ENCODE measurements at places on chromosomes 2 and 18.

DNA sequence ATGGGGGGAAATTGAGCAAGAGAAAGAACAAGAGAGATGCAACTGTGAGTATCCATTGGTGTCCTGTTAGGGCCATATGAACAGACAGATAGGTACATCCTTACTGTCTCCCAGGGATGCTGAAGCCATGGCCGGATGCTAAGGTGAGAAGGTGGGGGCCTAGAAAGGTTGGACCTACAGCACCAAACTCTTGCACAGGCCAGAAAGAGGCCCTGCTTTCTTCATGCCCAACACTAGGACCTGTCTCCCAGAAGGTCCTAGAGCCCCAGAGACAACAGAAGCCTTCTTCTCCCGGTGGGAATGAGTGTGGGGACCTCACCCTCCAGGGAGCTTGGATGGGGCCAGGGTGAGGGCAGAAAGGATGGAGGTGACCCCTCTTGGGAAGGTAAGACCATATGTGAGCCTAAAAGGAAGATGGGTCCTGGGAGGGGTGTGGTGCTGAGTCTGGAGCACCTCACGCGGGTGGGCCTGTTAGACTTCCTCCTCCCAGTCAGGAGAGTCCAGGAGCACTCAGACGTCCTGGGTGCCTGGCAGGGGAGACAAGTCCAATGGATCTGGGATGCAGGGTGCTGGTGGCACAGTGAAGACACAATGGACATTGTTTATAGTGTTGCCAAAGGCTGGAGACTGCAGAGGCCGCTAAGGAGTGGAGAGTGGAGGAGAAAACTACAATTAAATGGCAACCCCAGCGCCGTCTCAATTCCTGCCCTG lies 265.3 kb downstream of the CYP26B1 start:
- no peak overlapping the region for H3K4me3 ChIP-seq
- no peaks in the 10 kb centered on the region for H3K4me1 ChIP-seq
- no peak overlapping the region for H3K27ac ChIP-seq

DNA sequence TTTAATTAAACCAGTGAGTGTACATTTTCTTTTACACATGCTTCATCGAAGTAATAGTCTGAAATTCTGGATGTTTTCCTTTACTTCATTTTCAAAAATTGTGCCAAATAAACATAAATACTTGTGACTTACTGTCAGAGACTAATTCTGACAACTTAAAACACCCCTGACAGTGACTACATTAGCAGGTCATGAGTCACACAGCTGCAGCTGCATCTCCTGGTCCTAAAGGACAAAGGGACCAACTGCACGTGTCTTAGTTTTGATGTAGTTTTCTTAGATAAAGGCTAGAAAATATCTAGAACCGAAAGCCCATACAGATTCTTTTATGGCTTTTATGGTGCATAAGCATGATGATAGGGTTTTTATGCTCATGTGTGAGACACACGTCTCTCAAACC lies 29.6 kb upstream of the DSC3 start:
- no peak overlapping the region for H3K27ac ChIP-seq
- DNase-seq, result no peak
- H3K4me3 ChIP-seq, result no peak overlapping the region
- H3K36me3 ChIP-seq, result peaks cover 12% of the 10 kb centered on the region

DNA sequence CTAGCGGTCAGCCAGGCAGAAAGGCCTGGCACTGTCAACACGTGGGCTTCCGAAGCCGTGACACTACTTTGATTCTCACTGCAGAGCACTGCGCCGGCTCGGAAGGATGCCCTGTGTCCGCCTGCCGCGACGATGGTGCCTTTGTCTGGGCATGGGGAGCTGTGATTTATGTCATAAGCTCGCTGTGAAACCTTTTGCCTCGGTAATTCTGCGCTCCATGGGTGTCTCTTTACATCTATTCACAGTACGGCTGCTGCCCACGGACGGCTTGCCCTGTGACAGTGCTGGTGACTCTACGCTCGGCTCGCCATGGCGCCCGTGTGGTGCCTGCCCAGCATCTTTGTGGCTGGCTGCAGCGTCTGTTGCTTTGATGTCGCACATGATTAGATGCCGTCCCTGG lies 43.1 kb upstream of the GBX2 start:
- no peaks in the 10 kb centered on the region for H3K27me3 ChIP-seq
- H3K36me3 ChIP-seq, result no peaks in the 10 kb centered on the region

DNA sequence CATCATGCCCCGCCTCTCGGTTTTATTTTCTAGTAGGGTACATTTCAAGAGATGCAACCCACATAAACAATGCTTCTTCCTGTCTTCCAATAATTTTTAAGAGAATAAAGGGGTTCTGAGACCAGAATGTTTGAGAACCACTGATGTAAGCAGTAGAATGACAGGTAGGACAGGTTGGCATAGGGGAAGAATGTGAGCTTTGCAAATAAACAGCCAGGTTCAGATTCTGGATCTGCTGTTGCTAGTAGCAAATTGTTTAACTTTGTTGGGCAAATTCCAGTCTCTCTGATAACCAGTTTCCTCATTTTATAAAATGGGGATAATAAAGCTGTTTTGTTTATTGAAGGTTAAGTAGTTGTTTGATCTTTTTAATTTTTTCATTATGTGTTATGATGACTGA lies 32.8 kb downstream of the SOCS6 start:
- H3K27me3 ChIP-seq, result no peaks in the 10 kb centered on the region
- H3K4me3 ChIP-seq, result no peak overlapping the region
- H3K27ac ChIP-seq, result no peak overlapping the region
- no peaks in the 10 kb centered on the region for H3K4me1 ChIP-seq

DNA sequence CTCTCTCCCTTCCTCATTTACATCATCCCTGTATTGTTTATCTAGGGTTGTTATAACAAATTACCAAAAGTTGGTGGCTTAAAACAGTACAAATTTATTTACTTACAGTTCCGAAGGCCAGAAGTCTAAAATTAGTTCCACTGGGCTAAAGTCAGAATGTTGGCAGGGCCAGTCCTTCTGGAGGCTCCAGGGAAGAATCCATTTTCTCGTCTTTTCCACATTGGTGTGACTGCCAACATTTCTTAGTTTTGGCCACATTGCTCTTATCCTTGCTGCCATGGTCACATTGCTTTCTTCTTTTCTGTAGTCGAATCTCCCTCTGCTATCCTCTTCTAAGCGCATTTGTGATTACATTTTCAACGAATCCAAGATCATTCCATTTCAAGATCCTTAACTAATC lies 34.7 kb downstream of the ICOS start:
- no peak for DNase-seq
- H3K27ac ChIP-seq, result no peak overlapping the region
- H3K4me3 ChIP-seq, result no peak overlapping the region

- no peak overlapping the region for H3K27ac ChIP-seq
- H3K36me3 ChIP-seq, result no peaks in the 10 kb centered on the region
- no peak overlapping the region for H3K4me3 ChIP-seq
- H3K27me3 ChIP-seq, result no peaks in the 10 kb centered on the region
Measured at GRCh38 chr18:59026831-59027410, 112.8 kb upstream of the SEC11C start.

- no peaks in the 10 kb centered on the region for H3K27me3 ChIP-seq
- H3K27ac ChIP-seq, result no peak overlapping the region
- H3K4me3 ChIP-seq, result no peak overlapping the region
- no peak for DNase-seq
- H3K36me3 ChIP-seq, result peaks cover 89% of the 10 kb centered on the region
- H3K4me1 ChIP-seq, result no peaks in the 10 kb centered on the region
Measured at GRCh38 chr2:10790228-10790973, 22.2 kb downstream of the PDIA6 start.

GRCh38 chr18:35407871-35408481 lies 30.8 kb upstream of the ZNF396 start:
- no peak overlapping the region for H3K27ac ChIP-seq
- H3K27me3 ChIP-seq, result no peaks in the 10 kb centered on the region
- no peaks in the 10 kb centered on the region for H3K4me1 ChIP-seq
- H3K36me3 ChIP-seq, result no peaks in the 10 kb centered on the region

DNA sequence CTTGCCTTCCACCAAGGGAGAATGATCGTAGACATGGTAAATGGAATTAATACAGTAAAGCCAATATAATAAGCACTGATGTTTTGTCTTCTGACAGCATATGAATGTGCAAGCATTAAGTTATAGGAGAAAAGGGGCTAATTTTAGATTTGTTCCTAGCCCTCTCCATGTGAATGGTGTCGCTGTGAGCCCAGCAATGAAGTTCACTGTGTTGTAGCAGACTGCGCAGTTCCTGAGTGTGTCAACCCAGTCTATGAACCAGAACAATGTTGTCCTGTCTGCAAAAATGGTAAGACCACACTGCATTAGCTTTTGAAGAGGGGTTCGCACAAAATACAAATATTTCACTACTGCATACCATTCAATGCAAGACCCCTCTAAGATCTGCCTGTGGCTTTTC lies 25.6 kb downstream of the VWC2L start:
- no peak for DNase-seq
- H3K4me3 ChIP-seq, result no peak overlapping the region
- no peak overlapping the region for H3K27ac ChIP-seq
- H3K36me3 ChIP-seq, result no peaks in the 10 kb centered on the region
- H3K4me1 ChIP-seq, result no peaks in the 10 kb centered on the region

DNA sequence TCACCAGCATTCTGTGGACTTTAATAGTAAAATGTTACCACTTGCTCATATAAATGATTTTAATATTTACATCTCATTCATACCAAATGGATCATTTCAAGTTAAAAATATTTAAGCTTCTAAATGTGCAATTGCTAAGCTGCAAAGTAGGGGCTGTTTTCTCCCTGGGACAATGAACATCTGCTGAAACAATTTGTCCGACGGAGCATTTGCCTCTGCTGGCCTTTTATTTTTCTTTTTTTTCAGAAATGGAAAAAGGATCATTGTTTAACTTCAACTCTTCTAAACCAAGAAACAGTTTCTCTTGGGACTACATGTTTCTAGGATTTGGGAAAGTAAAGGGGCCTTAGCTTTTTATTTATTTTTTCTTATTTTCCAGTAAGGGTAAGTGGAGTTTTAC lies 43.8 kb upstream of the ITPRID2 start:
- no peaks in the 10 kb centered on the region for H3K36me3 ChIP-seq
- peaks cover 28% of the 10 kb centered on the region for H3K4me1 ChIP-seq
- no peak for DNase-seq
- no peak overlapping the region for H3K4me3 ChIP-seq

GRCh38 chr2:134703426-134703825 lies 15.4 kb downstream of the TMEM163 start:
- no peak overlapping the region for H3K4me3 ChIP-seq
- H3K27ac ChIP-seq, result no peak overlapping the region
- H3K27me3 ChIP-seq, result no peaks in the 10 kb centered on the region
- peaks cover 10% of the 10 kb centered on the region for H3K4me1 ChIP-seq

DNA sequence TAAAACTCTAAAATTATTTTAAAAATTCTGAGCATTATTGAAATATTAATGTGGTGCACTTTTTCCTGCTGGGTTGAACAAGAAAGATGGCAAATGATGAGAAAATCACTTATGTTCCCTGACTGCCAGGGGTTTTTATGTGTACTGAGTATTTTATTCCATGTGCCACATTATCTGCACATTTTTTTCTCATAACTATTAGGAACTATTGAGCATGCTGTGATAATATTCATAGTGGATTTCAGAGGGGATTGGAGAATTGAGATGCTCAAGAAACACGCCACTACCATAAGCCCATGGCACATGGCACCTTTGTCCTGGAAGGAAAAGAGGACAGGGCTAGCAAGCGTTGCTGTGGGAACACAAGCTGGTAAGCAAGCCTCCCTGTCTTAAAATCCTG lies 478.5 kb upstream of the GYPC start:
- no peak overlapping the region for H3K27ac ChIP-seq
- no peaks in the 10 kb centered on the region for H3K4me1 ChIP-seq
- no peaks in the 10 kb centered on the region for H3K36me3 ChIP-seq
- no peaks in the 10 kb centered on the region for H3K27me3 ChIP-seq

DNA sequence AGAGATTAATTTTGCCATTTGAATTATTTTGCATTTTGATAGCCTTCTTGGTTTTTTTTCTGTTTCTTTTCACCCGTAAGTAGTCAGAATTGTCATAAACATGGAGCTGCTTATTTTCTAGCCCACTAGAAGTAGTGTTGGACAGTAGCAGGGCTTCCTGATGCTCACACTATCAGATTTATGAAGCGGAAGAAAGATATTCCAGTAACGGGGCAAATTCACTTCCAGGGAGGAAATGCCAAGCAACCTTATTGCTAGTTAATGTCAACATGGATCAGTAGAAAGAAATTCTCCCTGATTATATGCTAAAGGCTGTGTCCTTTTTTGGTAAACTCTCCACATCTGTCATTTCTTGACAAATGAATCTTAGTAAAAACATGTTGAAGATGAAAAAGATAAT lies 19.2 kb upstream of the ADAM23 start:
- DNase-seq, result no peak
- no peak overlapping the region for H3K27ac ChIP-seq
- H3K27me3 ChIP-seq, result no peaks in the 10 kb centered on the region

DNA sequence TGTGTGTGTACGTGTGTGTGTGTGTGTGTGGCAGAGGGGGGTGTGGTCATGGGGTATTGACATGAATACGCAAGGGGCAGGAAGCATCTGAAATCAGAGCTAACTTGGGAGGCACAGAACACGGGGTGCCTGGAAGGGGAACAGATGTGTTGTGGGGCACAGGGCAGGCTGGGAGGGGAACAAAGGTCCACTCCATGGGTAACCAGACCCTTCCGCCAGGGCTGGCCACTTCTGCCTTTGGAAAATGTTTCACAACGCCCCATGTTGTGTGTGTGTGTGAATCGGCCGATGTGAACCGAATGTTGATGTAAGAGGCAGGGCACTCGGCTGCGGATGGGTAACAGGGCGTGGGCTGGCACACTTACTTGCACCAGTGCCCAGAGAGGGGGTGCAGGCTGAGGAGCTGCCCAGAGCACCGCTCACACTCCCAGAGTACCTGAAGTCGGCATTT lies at the start of gene SLC11A1:
Gene SLC11A1, plus strand, starts transcription at position 358 of the 451 bp plus-strand sequence. CDS start 96 bp downstream, outside the sequence.
- no peak within 1 kb of the TSS for H3K27ac ChIP-seq
- no peaks in the 10 kb centered on the region for H3K36me3 ChIP-seq
- peaks cover 4% of the 10 kb centered on the region for H3K4me1 ChIP-seq
- H3K4me3 ChIP-seq, result no peak within 1 kb of the TSS
- peaks cover 17% of the 10 kb centered on the region for H3K27me3 ChIP-seq

DNA sequence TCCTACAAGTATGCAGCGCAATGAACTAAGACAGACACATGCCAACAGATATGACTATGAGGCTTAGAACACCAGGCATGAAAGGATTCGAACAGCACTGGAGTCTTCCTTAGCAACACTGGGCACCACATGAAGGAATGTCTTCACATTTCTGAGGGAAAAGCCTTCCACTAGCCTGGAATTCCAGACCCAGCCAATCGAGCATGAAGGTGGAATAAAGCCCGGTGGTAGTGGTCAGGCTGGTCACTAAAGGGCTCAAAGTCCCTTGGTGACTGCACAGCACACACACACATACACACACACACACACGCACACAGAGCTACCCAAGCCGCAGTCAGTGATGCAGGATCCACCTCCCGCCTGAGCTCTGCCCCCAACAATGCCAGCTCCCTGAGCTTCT lies 19.7 kb upstream of the SFXN5 start:
- no peaks in the 10 kb centered on the region for H3K27me3 ChIP-seq
- DNase-seq, result no peak
- no peak overlapping the region for H3K4me3 ChIP-seq
- no peaks in the 10 kb centered on the region for H3K36me3 ChIP-seq
- H3K27ac ChIP-seq, result no peak overlapping the region

- DNase-seq, result no peak
- H3K27me3 ChIP-seq, result no peaks in the 10 kb centered on the region
- no peaks in the 10 kb centered on the region for H3K36me3 ChIP-seq
- H3K27ac ChIP-seq, result no peak overlapping the region
- no peaks in the 10 kb centered on the region for H3K4me1 ChIP-seq
Measured at GRCh38 chr2:138309760-138310159, 191.8 kb upstream of the SPOPL start.

Measured in GM23338 (cell line).